ENCODE measurements at places on chromosomes 11 and 22. TPM values are rescaled to one million over a fixed set of nuclear protein-coding genes. Genes with fewer than 3 reads are reported as not detected.

PRR33 gene
- not detected for total RNA-seq

OTOG gene
- total RNA-seq = not detected

RTCB gene
- 137 TPM for total RNA-seq

DCHS1 gene
- 5.2 TPM for total RNA-seq

NLRP10 gene
- 0.14 TPM for total RNA-seq

CPT1A gene
- 27.4 TPM for total RNA-seq

MRGPRX4 gene
- total RNA-seq = not detected

MS4A15 gene
- total RNA-seq = not detected

EXPH5 gene
- total RNA-seq = 0.09 TPM

GAL3ST1 gene
- total RNA-seq = 0.18 TPM

CNTF gene
- 1.2 TPM for total RNA-seq

C11orf91 gene
- total RNA-seq = not detected

INS gene
- not detected for total RNA-seq

MOGAT2 gene
- not detected for total RNA-seq

SRSF8 gene
- 13.5 TPM for total RNA-seq

PDGFD gene
- 49.4 TPM for total RNA-seq

PLEKHA7 gene
- 0.18 TPM for total RNA-seq

ASRGL1 gene
- 0.28 TPM for total RNA-seq

FOLR3 gene
- total RNA-seq = 0.14 TPM

OPCML gene
- total RNA-seq = not detected

SBF2 gene
- 41.8 TPM for total RNA-seq

OR10A2 gene
- not detected for total RNA-seq

THY1 gene
- total RNA-seq = 200 TPM

LMO1 gene
- total RNA-seq = not detected

LARGE2 gene
- 0.09 TPM for total RNA-seq

ANGPTL5 gene
- under 0.01 TPM for total RNA-seq

WEE1 gene
- 19.0 TPM for total RNA-seq

ADAMTS8 gene
- total RNA-seq = 0.28 TPM

C11orf42 gene
- total RNA-seq = not detected

YPEL1 gene
- 1.1 TPM for total RNA-seq

KCNK4 gene
- not detected for total RNA-seq

OAF gene
- total RNA-seq = 17.1 TPM

CCDC81 gene
- 0.85 TPM for total RNA-seq

AASDHPPT gene
- total RNA-seq = 42.1 TPM

CCDC116 gene
- 0.18 TPM for total RNA-seq

CBX7 gene
- 6.6 TPM for total RNA-seq

TCN1 gene
- total RNA-seq = not detected

POU2F3 gene
- total RNA-seq = not detected

MPPED2 gene
- total RNA-seq = not detected

TBX10 gene
- not detected for total RNA-seq

ZNF214 gene
- 6.7 TPM for total RNA-seq

CRYBB1 gene
- not detected for total RNA-seq

MMP10 gene
- total RNA-seq = 1.2 TPM

KRTAP5-11 gene
- total RNA-seq = not detected

All from smooth muscle cell of bladder (primary cell).